ENCODE measurements at places on chromosomes 1 and 21. TPM values are rescaled to one million over a fixed set of nuclear protein-coding genes. Genes with fewer than 3 reads are reported as not detected.

DNA sequence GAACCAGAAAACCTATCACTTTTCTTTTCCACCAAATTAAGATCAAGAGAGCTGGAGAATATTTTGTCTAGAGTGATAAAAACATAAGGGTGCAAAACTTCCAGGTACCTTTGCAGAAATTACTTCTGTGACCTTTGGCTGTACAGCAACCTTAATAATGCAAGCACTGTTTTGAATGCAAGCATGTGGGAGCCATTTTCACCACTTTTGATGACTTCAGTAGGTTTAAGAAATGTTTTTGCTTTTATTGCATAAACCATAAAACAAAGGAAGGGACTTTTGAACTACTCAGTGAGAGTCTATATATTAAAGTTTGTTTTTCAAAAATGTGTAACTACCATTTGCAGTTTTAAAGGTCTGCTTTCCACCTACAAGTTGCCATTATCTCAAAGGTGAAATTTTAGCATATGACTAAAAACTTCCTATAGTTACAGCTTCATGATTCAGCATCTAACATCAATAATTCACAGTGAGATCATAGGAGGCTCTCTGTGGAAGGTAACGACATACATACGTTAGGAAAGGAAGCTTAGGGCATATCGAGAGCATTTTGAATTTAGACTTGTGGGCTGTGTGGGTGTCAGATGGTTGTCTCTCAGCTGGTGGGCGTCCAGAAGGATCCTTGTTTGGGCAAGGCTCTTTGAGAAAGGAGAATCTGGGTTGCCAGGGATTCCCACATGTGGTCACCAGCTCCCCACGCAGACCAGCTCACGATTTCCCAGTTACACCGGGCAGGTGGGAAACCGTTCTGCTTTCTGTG is 1.1 kb upstream of the GADD45A start:
- DNase-seq, result no peak
- no peaks in the 10 kb centered on the region for H3K27me3 ChIP-seq
- peaks cover 15% of the 10 kb centered on the region for H3K36me3 ChIP-seq

The PM20D1 gene
- total RNA-seq, result not detected

The LCE3D gene
- total RNA-seq, result not detected

The RRP1B gene
- total RNA-seq, result 29.0 TPM

GRCh38 chr1:169525391-169525790 is 39.6 kb upstream of the SLC19A2 start:
- no peaks in the 10 kb centered on the region for H3K36me3 ChIP-seq
- H3K27ac ChIP-seq, result no peak overlapping the region
- H3K4me1 ChIP-seq, result peaks cover 2% of the 10 kb centered on the region
- peaks cover 4% of the 10 kb centered on the region for H3K27me3 ChIP-seq

The AQP10 gene
- not detected for total RNA-seq

The PLCH2 gene
- 3.2 TPM for total RNA-seq

DNA sequence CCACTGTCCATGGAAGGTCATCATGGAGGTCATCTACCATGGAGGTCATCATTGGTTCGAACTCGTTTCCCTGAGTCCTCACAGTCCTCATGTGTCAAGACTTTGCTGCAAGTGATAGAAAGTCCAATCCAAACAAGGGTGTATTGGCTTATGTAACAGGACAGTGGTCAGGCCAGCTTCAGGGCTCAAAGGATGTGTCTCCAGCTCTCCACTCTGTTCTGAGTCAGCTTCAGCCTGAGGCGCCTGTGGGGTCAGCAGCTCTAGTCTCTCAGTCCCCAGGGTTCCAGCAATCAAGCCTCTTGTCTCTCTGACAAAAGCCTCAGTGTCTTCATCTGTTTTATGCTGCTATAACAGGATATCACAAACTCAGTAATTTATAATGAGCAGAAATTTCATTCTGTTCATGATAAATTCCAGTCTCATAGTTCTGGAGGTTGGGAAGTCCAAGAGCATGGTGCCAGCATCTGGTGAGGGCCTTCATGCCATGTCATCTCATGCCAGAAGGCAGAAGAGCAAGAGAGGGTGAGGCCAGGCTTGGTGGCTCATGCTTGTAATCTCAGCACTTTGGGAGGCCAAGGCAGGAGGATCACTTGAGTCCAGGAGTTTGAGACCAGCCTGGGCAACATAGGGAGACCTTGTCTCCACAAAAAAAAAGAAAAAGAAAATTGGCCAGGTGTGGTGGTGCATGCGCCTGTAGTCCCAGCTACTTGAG is 19.5 kb downstream of the A3GALT2 start:
- H3K36me3 ChIP-seq, result peaks cover 11% of the 10 kb centered on the region
- H3K4me1 ChIP-seq, result peaks cover 26% of the 10 kb centered on the region
- no peak for DNase-seq
- no peak overlapping the region for H3K4me3 ChIP-seq
- H3K27me3 ChIP-seq, result no peaks in the 10 kb centered on the region

GRCh38 chr1:93348104-93348728 is 2.5 kb downstream of the DR1 start:
- H3K4me1 ChIP-seq, result peaks cover 44% of the 10 kb centered on the region
- peak overlapping the region; percentile 100 for H3K27ac ChIP-seq
- H3K27me3 ChIP-seq, result no peaks in the 10 kb centered on the region
- peak overlapping the region; percentile 99 for H3K4me3 ChIP-seq

The KIF14 gene
- total RNA-seq, result 2.0 TPM

GRCh38 chr1:216464489-216464888 is 41.2 kb upstream of the USH2A start:
- H3K36me3 ChIP-seq, result no peaks in the 10 kb centered on the region
- peaks cover 4% of the 10 kb centered on the region for H3K27me3 ChIP-seq
- H3K27ac ChIP-seq, result no peak overlapping the region
- H3K4me1 ChIP-seq, result peaks cover 30% of the 10 kb centered on the region
